ENCODE measurements at places on chromosomes 2 and 18. TPM values are rescaled to one million over a fixed set of nuclear protein-coding genes. Genes with fewer than 3 reads are reported as not detected.

The SPP2 gene
- not detected for total RNA-seq

The FHL2 gene
- total RNA-seq: 56.4 TPM

The TFPI gene
- total RNA-seq: 80.7 TPM

The SEC11C gene
- total RNA-seq: 22.2 TPM

The POLE4 gene
- 22.4 TPM for total RNA-seq

- H3K4me3 ChIP-seq: no peak overlapping the region
- DNase-seq: no peak
- no peaks in the 10 kb centered on the region for H3K27me3 ChIP-seq
Measured at GRCh38 chr2:172455121-172455515, 27.7 kb downstream of the ITGA6 start.

GRCh38 chr18:65439188-65439587 lies 311.6 kb upstream of the CDH7 start:
- no peak for DNase-seq
- H3K27ac ChIP-seq: no peak overlapping the region
- no peaks in the 10 kb centered on the region for H3K4me1 ChIP-seq
- H3K27me3 ChIP-seq: no peaks in the 10 kb centered on the region

- H3K4me1 ChIP-seq: no peaks in the 10 kb centered on the region
- H3K36me3 ChIP-seq: no peaks in the 10 kb centered on the region
- H3K27ac ChIP-seq: no peak within 1 kb of the TSS
- H3K4me3 ChIP-seq: peak within 1 kb of the TSS; percentile 52
Measured at GRCh38 chr18:59697236-59697932, at the start of gene CCBE1. TSS of gene CCBE1 (minus strand) at chr18:59697423.

DNA sequence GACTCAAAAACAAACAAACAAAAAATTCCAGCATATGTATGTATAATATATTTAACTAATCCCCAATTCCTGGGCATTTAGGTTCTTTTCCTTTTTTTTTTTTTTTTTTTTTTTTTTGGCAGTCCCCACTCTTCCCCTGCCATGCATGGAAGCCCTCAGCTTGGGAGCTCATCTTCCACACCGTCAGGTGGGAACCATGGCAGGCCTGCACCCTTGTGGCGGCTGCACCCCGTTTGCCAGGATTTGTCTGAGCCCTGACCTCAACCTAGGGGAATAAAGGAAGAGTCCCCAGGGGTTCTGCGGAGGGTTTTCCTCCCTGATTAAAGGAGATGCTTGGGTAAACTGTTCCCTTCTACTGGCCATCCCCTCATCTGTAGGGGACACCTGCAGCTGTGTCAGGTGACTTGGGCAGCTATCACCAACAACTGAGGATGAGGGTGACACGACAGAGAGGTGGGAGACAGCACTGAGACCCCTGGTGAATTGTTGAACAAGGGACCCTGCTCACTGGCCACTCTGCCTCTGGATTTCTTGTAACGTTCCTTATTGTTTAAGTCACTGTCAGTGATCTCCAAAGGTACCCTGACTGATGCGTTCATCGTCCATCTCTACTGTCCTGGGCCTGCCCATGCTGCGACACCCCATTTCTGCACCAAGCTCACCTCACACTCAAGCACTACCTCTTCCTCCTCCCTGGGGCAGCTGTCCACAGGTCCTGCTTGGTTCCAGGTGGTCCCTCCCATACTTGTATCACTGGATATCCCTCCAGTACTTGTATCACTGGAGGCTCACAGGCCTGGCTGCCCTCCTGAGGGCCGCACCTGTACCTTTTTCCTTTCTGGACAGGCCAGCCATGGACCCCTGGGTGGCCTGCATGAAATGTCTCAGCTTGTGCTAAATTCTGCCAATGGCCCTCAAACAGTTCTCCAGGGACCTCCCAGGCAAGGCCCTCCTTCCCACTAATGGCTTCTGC lies 14.5 kb downstream of the TMEM185B start:
- H3K27ac ChIP-seq: no peak overlapping the region
- no peaks in the 10 kb centered on the region for H3K36me3 ChIP-seq
- H3K27me3 ChIP-seq: no peaks in the 10 kb centered on the region
- no peak for DNase-seq
- no peak overlapping the region for H3K4me3 ChIP-seq

DNA sequence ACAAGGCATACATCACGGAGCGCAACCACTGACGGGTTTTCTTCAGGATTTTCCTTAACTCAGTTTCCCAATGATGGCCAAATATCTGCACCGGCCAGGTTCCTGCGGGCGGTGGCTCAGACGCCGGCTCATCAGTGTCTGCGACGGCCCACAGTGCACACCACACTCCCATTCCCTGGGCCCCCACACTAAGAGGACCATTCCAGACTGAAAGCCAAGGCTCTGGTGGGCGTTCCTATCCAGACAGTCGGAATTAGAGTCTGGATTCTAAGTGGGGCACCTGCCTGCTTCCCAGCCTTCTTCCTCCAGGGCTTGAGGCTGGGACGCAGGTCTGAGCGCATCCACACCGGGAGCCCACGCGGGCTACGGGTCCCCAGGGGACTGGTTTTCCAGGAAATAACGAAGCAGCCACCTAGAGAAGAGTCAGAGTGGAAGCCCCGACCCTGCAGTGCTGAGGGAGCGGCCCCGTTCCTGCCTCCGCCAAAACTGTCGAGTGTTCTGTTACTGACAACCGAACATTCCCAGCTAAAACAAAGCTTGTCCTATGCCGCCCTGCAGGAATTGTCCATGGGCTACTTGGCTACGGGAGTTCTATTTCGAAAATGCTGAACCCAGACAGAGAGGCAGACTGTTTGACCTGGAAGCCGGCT lies 75.3 kb downstream of the TMEM18 start:
- no peak overlapping the region for H3K27ac ChIP-seq
- H3K27me3 ChIP-seq: no peaks in the 10 kb centered on the region
- no peak for DNase-seq

- H3K27ac ChIP-seq: no peak overlapping the region
- no peak for DNase-seq
- H3K27me3 ChIP-seq: no peaks in the 10 kb centered on the region
- no peaks in the 10 kb centered on the region for H3K36me3 ChIP-seq
- no peak overlapping the region for H3K4me3 ChIP-seq
- no peaks in the 10 kb centered on the region for H3K4me1 ChIP-seq
Measured at GRCh38 chr18:11522992-11523391, 86.4 kb upstream of the SLC35G4 start.

GRCh38 chr2:85807756-85808155 lies 54.0 kb downstream of the ATOH8 start:
- DNase-seq: no peak
- no peak overlapping the region for H3K4me3 ChIP-seq
- H3K36me3 ChIP-seq: no peaks in the 10 kb centered on the region
- H3K27me3 ChIP-seq: no peaks in the 10 kb centered on the region

GRCh38 chr2:160157861-160158829 lies 41.9 kb downstream of the ITGB6 start:
- H3K4me3 ChIP-seq: no peak overlapping the region
- no peak for DNase-seq
- H3K4me1 ChIP-seq: no peaks in the 10 kb centered on the region
- H3K36me3 ChIP-seq: no peaks in the 10 kb centered on the region
- H3K27ac ChIP-seq: no peak overlapping the region
- no peaks in the 10 kb centered on the region for H3K27me3 ChIP-seq

GRCh38 chr2:180006231-180006630 lies 866 bp downstream of the CWC22 start:
- DNase-seq: no peak
- no peaks in the 10 kb centered on the region for H3K4me1 ChIP-seq
- H3K4me3 ChIP-seq: peak overlapping the region; percentile 83

DNA sequence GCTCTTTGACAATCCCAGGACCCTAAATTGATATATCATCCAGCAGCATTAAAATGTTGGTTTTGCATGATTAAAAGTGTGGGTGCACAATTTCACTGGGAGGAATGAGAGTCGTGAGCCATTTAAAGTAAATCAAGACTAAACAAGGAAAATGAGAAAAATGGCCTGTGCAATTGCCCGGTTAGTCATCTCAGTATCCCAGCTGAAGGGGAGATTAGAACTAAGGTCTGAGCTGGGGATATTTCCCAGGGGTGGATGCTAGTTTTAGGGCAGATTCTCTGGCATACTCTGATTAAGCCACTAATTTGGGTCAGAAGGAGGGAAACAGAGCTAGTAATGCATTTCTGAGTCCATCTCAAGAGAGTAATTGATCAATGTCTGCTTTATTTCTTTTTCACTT lies 177.2 kb downstream of the EN1 start:
- H3K27ac ChIP-seq: no peak overlapping the region
- H3K4me3 ChIP-seq: no peak overlapping the region
- H3K36me3 ChIP-seq: no peaks in the 10 kb centered on the region
- DNase-seq: no peak
- no peaks in the 10 kb centered on the region for H3K27me3 ChIP-seq

GRCh38 chr2:75428646-75429443 lies 131.9 kb downstream of the EVA1A start:
- H3K4me3 ChIP-seq: no peak overlapping the region
- H3K27ac ChIP-seq: no peak overlapping the region
- H3K4me1 ChIP-seq: no peaks in the 10 kb centered on the region
- no peaks in the 10 kb centered on the region for H3K27me3 ChIP-seq
- peak; percentile 29 for DNase-seq

Data from Peyer's patch (tissue), 4 donors.